ENCODE measurements at places on chromosomes 5 and 9.

GRCh38 chr5:7412409-7412808 lies 16.5 kb downstream of the ADCY2 start:
- no peak for DNase-seq

GRCh38 chr9:129404621-129405020 lies 216.3 kb downstream of the C9orf50 start:
- DNase-seq: no peak

GRCh38 chr5:89232139-89232603 lies 349.2 kb upstream of the MEF2C start:
- no peak for DNase-seq

GRCh38 chr5:175741556-175741955 lies 83.7 kb downstream of the HRH2 start:
- no peak for DNase-seq

DNA sequence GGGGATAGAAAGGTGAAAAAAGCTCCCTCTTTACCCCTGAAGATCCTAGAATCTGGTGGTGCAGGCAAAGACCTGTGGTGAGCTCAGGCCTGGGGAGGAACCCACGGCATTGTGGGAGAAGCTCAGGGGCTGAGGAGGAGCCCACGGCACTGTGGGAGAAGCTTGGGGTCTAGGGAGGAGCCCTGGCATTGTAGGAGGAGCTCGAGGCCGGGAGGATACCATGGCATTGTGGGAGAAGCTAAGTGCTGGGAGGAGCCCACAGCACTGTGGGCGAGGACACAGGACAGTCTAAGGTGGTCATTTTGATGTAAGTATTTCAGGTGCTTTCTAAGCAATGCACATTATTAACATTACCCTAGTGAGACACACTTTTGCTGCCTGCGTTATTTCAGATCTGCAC lies 179.7 kb downstream of the HSD17B3 start:
- no peak for DNase-seq

- no peak for DNase-seq
These were observed 10.6 kb downstream of the DIPK1B start for GRCh38 chr9:136722969-136723356.

GRCh38 chr9:120330031-120330430 lies 249.9 kb downstream of the CDK5RAP2 start:
- no peak for DNase-seq

GRCh38 chr9:12712532-12712931 lies 19.3 kb downstream of the TYRP1 start:
- DNase-seq: no peak

DNA sequence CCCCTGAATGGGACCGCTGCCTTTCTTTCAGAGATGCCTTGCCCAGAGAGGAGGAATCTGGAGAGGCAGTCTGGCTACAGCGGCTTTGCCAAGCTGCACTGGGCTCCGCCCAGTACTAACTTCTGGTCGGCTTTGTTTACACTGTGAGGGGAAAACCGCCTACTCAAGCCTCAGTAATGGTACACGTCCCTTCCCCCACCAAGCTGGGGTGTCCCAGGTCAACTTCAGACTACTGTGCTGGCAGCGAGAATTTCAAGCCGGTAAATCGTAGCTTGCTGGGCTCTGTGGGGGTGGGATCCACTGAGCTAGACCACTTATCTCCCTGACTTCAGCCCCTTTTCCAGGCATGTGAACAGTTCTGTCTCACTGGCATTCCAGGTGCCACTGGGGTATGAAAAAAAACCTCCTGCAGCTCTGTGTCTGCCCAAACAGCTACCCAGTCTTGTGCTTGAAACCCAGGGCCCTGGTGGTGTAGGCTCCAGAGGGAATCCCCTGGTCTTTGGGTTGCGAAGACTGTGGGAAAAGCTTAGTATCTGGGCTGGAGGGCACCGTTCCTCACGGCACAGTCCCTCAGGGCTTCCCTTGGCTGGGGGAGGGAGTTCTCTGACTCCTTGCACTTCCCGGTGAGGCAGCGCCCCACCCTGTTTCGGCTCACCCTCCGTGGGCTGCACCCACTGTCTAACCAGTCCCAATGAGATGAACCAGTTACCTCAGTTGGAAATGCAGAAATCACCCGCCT lies 171.2 kb downstream of the CWC27 start:
- no peak for DNase-seq

DNA sequence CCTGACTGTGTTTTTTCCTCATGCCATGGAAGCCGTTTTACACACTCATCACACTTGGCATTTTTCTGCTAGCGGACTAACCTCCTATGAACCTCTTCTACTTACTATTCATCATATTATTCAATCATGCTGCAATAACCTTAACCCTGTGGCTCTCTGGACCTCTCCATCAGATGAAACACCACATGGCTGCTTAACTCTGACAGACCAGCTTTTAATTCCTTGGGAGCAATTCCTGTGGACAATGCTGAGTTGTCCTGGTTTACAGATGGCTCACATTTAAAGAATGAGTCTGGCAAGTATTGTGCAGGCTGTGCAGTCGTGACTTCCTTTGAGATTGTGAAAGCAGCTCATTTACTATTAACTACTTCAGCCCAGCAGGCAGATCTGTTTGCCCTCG lies 9.0 kb downstream of the OR1J1 start:
- no peak for DNase-seq
